ENCODE measurements at places on chromosomes 11 and 22. TPM values are rescaled to one million over a fixed set of nuclear protein-coding genes. Genes with fewer than 3 reads are reported as not detected.

The MUC6 gene
- total RNA-seq, result not detected

The VWCE gene
- 1.3 TPM for total RNA-seq

- peak; percentile 51 for DNase-seq
- H3K27ac ChIP-seq, result peak overlapping the region; percentile 62
- peak overlapping the region; percentile 40 for H3K4me3 ChIP-seq
- no peaks in the 10 kb centered on the region for H3K36me3 ChIP-seq
Observed at GRCh38 chr22:39658367-39658766, 87.8 kb downstream of the CACNA1I start.

DNA sequence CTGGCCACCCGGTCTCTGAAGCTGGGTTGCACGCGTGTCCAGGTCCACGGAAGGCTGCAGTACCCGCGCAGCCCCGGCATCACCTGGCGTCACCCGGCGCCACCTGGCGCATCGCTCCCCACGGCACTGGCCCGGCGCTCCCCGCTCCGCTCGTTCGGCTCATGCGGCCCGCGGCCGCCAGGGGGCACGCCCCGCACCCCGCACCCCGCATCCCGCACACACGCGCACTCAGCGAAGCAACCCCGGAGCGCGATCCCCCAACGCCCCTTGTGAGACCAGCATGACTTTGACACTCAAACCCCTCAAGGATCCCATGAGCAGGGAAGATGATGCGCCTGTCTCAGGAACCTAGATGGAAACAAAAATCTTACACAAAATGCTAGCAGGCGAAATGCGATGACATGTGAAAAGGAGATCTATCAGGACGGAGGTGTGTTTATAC, 11.9 kb downstream of the B3GNT6 start:
- no peak overlapping the region for H3K4me3 ChIP-seq
- no peaks in the 10 kb centered on the region for H3K27me3 ChIP-seq
- peaks cover 2% of the 10 kb centered on the region for H3K4me1 ChIP-seq
- no peaks in the 10 kb centered on the region for H3K36me3 ChIP-seq
- H3K27ac ChIP-seq, result no peak overlapping the region

- H3K4me3 ChIP-seq, result no peak overlapping the region
- H3K27me3 ChIP-seq, result peaks cover 2% of the 10 kb centered on the region
- DNase-seq, result no peak
- H3K36me3 ChIP-seq, result no peaks in the 10 kb centered on the region
Observed at GRCh38 chr11:9344061-9344680, 29.8 kb upstream of the TMEM41B start.

DNA sequence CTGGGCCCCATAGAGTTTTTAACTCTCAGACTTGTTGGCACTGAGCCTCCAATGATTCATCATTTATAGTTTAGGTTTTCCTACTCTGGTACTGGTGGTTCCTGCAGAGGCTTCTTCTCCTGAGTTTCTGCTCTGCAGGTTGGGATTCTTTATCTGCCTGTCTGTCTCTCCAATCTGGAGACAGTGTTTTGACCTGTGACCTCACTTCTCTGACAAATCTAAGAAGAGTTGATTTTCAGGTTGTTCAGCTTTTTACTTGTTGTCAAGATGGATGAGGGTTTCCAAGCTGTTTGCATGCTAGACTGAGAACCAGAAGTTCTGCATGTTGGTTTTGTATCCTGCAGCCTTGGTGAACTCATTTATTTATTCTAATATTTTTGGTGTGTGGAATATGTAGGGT, 63.9 kb downstream of the JAM3 start:
- no peaks in the 10 kb centered on the region for H3K4me1 ChIP-seq
- no peaks in the 10 kb centered on the region for H3K36me3 ChIP-seq
- no peak overlapping the region for H3K4me3 ChIP-seq
- no peak overlapping the region for H3K27ac ChIP-seq
- no peaks in the 10 kb centered on the region for H3K27me3 ChIP-seq

GRCh38 chr11:45093761-45094455, 52.5 kb upstream of the PRDM11 start:
- H3K4me1 ChIP-seq, result no peaks in the 10 kb centered on the region
- H3K4me3 ChIP-seq, result no peak overlapping the region
- H3K36me3 ChIP-seq, result no peaks in the 10 kb centered on the region
- DNase-seq, result no peak
- H3K27me3 ChIP-seq, result peaks cover 4% of the 10 kb centered on the region
- H3K27ac ChIP-seq, result no peak overlapping the region

GRCh38 chr22:46178755-46179505, 28.6 kb downstream of the PPARA start:
- no peak overlapping the region for H3K4me3 ChIP-seq
- no peaks in the 10 kb centered on the region for H3K27me3 ChIP-seq
- peaks cover 4% of the 10 kb centered on the region for H3K36me3 ChIP-seq
- DNase-seq, result no peak
- H3K27ac ChIP-seq, result no peak overlapping the region

- H3K4me3 ChIP-seq, result no peak overlapping the region
- no peaks in the 10 kb centered on the region for H3K36me3 ChIP-seq
- no peaks in the 10 kb centered on the region for H3K4me1 ChIP-seq
- no peaks in the 10 kb centered on the region for H3K27me3 ChIP-seq
- no peak overlapping the region for H3K27ac ChIP-seq
- DNase-seq, result no peak
Observed at GRCh38 chr11:87603887-87604286, 566.2 kb downstream of the TMEM135 start.

DNA sequence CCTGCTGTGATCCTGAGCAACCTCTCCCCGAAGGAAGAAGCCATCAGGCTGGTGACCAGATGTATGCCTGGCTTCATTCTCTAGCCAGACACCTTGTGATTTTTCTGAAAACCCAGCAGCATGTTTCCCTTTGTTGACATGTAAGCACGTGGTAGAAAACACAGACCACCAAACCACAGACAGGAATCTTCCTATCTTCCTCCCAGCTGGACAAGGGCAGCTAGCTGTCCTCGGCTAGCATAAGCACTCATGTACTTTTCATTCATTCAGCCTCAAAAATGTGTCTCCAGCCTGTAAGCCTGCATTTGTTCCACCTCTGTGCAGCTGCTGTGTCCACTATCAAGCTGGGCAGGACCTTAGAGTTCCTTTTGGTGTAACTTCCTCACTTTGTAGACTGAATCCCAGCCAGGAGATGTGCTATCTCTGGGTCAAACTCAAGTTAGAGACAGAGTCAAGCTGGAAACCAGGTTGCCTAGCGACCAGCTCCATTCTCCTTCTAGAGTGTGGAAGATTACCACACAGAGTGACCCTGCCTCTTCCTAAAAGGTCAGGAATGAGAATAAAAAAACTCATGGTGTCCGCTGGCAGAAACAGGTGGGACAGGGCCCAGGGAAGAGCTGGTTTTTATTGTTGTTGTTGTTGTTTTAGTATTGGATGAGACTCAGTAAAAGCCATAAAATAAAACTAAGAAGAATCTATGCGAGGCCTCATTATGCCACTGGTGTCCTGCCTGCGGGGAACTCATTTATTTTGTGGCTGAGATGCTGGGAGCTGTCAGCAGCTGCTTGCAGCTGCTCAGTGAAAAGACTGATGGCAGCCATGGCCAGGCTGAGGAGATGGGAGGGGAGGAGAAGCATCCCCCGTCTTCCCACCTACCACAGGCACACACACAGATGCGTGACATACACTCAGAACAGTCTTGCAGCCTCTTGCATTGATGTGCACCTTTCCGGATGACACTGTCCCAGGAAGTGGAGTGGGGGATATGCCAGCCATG, 7.4 kb upstream of the CLMP start:
- no peak overlapping the region for H3K4me3 ChIP-seq
- peaks cover 23% of the 10 kb centered on the region for H3K27me3 ChIP-seq
- no peak for DNase-seq
- H3K4me1 ChIP-seq, result no peaks in the 10 kb centered on the region
- H3K36me3 ChIP-seq, result no peaks in the 10 kb centered on the region

- no peak overlapping the region for H3K27ac ChIP-seq
- no peak for DNase-seq
Observed at GRCh38 chr11:62896049-62896448, 15.4 kb downstream of the SLC3A2 start.

DNA sequence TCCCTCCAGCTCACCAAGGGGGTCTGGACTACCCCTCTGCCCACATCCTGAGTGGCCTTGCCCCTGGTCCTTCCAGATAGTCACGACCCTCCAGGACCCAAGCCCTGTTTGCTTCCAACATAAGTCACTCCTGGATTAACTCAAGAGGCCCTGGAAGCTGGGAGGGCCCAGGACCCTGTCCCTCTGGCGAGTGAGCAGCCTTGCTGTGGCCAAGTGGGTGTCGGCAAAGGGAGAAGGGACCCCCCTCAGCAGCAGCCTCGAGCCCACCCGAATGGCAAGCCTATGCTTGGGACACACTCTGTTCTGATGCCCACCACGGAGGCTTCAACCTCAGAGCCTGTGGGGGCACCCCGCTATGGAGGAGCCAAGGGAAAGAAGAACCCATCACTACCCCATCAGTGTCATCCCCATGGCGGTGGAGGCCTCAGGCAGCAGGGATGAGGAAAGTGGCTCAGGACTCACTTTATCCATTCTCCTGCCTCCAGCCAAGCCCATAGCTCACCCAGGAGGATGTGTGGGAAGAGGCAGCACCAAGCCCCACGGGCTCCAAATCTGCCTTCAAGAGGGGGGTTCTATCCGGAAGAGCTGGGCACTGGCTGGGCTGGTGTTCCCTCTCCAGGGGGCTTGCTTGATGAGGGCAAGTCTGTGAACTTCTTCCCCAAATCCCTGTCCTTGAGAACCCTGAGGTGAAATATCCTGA, 12.5 kb downstream of the SLC22A12 start:
- no peak for DNase-seq
- H3K36me3 ChIP-seq, result no peaks in the 10 kb centered on the region
- H3K4me3 ChIP-seq, result no peak overlapping the region
- H3K27ac ChIP-seq, result no peak overlapping the region

- no peaks in the 10 kb centered on the region for H3K36me3 ChIP-seq
- H3K4me3 ChIP-seq, result no peak overlapping the region
- peaks cover 14% of the 10 kb centered on the region for H3K27me3 ChIP-seq
- no peak for DNase-seq
Observed at GRCh38 chr11:44454666-44455065, 110.8 kb upstream of the CD82 start.

GRCh38 chr11:105003151-105003550, 19.8 kb downstream of the CASP5 start:
- no peaks in the 10 kb centered on the region for H3K36me3 ChIP-seq
- no peak overlapping the region for H3K4me3 ChIP-seq
- no peak overlapping the region for H3K27ac ChIP-seq
- no peaks in the 10 kb centered on the region for H3K27me3 ChIP-seq

GRCh38 chr11:36743039-36743438, 145.0 kb upstream of the RAG2 start:
- H3K27ac ChIP-seq, result no peak overlapping the region
- H3K27me3 ChIP-seq, result peaks cover 3% of the 10 kb centered on the region
- no peaks in the 10 kb centered on the region for H3K4me1 ChIP-seq
- no peak overlapping the region for H3K4me3 ChIP-seq

DNA sequence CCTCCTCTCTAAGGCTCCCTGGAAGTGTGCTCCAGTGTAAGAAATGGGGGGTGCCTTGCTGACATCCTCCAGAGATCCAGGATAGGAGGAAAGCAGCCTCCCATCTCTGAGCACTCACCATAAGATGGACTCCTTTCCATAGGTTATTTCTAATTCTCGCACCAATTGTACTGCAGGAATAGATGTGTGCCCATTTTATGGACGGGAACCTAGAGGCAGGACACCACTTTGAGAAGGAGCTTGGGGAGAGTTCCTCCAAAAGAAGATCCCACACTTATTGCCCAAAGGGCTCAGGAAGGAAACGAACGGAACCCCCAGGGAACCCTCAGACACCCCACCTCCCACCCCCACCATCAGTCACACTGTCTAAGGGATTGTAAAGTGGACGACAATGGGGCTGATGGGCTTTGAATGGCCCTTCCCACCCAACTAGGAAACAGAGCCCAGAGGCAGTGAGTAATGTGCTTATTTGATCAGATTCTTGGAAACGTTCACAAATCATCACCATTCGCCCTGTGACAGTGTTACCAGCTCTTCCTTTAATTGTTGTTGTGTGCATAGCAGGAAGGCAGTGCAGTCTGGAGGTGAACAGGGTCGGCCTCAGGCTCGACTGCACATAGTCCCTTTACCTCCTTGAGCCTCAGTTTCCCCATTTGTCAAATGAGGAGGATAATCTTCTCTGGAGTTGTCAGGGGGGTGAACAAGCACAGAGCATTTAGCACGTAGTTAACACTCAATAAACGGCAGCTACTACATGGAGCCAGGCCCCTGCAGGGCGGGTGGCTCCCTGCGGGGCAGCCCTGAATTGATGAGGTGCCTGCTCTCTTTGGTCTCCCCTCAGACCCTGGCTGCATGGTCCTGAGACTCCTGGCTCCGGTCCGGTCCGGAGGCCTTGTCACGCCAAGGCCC, 8.4 kb upstream of the MN1 start:
- peaks cover under 1% of the 10 kb centered on the region for H3K4me1 ChIP-seq
- H3K4me3 ChIP-seq, result no peak overlapping the region
- H3K27ac ChIP-seq, result no peak overlapping the region
- no peaks in the 10 kb centered on the region for H3K27me3 ChIP-seq
- no peaks in the 10 kb centered on the region for H3K36me3 ChIP-seq
- no peak for DNase-seq

DNA sequence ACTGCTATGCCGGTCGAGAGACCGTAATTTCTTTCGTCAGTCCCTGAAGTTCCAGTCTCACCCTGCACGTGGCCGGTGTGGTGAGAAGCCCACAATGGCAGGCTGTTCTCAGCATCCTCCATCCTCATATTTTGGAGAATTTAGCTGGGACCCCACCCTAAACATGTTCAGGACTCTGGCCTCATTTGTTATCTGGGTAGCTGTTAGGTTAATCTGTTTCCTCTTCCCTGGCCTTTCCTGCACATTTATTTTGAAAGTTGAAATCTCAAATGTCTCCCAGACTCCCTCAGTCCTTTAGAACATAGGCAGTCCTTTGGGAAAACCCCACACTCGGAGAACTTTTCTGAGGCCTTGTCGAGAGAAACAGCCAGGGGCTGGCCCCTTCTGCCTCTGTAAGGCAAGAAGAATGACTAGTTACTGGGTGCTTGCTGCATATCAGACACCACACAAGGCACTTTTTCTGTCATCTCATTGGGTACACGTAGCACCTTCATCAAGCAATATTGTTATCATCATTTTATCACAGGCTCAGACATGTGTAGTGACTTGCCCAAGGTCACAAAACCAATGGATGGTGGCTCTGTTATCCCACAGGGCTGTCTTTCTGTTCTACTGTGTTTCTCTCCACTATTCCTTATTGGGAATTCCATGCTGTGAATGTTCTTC, 109.3 kb upstream of the CRYBB3 start:
- no peak overlapping the region for H3K4me3 ChIP-seq
- no peak for DNase-seq
- no peaks in the 10 kb centered on the region for H3K36me3 ChIP-seq
- peaks cover 7% of the 10 kb centered on the region for H3K4me1 ChIP-seq

Measured in T-cell (primary cell).